DMS79 treated with DMSO at 0.1 percent for 48 hours (cell line): ENCODE measurements at places on chromosomes 7 and 10.
A peak's percentile ranks its signal among the peaks of the same experiment; 100 is the strongest.

DNA sequence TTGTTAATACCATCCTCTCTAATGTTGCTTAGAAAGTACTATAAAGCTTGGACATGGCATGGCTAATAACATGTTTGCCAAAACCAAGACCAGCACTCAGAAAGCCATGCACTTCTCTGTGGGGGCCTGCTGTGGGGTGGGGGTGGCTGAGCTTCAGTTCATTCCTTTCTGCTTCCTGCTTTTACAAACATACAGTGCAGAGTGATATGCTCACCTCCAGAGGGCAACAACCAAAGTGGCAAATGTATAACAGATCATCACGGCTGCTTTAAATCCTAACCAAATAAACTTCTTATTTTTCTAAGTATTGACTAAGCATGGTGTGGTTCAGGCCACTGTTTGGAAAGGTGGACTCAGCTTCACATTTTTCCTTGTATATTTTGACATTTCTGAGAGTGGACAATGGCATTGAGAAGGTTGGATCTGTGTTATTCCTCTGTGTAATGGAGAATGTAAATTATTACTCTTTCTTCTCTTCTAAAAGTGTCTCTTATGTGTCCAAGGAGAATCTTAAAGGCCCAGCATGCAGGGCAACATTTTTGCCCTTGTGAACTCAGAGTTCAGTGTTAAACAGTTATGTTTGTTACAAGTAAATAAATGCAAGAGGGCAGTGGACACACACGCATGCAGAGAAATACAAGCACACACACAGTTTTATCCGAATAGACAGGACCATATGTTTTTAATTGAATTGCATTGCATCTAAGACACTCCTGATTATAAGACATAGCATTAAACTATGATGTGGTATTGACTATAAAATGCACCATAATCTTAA is 186.1 kb downstream of the HERPUD2 start:
- DNase-seq, result no peak

DNA sequence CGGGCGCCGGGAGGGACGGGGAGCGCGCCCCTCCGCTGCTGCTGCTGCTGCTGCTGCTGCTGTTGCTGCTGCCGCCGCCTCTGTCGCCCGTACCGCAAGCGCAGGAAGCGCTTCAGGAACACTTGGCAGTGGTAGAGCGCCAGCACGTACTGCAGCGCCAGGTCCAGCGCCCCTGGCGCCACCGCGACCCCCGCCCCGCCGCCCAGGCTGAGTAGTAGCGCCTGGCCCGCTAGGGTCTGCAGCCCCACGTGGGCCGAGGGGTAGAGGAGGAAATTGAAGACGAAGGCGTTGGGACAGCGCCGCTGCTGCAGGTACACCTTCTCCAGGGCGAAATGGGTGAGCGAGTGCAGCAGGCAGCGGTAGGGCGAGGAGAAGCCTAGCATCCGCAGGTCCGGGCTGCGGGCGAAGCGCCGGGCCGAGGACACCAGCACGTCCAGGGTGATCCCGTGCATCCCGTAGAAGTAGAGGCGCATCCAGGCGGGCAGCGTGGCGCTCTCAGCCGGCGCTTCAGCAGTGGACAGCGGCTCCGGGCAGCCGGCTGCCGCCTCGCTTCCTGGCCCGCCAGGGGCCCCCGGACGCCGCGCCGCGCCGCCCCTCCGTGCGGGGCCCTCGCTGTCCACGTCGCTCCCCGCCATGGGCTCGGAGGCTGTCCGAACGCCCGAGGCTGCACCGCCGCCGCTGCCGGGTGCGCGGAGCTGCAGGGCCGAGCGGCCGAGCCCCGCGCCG is at the start of gene TMEM229A:
Gene TMEM229A (minus strand): TSS at position 699 of the 726 bp plus-strand sequence. CDS start 64 bp downstream, at position 635.
- peak; percentile 55 for DNase-seq

DNA sequence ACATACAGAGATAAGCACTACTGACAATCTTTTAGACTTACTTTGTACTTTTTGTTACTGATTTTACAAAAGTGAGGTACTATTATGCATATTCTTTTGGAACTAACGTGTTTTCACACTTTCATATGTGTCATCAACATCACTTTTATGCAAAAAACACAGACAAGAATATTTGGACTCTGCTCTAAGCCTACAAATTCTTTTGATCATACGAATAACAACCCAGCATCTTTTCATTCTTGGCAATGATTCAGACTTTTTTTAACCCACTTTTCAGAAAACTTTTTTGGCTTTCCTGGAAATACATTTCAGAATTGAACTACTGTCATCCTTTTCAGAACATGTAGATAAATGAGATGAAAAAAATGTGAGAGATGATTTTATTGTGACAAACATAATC is 30.2 kb downstream of the USP6NL start:
- no peak for DNase-seq

DNA sequence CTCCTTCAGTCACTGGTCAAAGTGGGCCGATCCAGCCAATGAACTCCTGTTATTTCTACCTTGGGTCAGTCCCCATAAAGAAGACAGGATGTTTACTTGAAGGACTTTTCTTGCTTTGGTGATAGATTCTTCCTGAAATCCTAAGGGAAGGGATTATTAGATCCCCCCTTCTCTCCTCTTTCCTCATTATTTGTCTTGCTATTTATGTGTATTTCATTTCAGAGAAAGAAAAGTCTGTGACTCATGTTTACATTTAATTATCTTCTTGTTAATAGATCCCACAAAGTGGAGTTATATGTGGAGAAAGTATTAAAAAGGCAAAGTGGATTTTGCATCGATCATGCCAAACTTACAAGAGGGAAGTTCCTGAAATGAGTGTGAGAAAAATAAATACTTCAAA is 341.5 kb downstream of the PHTF2 start:
- no peak for DNase-seq

DNA sequence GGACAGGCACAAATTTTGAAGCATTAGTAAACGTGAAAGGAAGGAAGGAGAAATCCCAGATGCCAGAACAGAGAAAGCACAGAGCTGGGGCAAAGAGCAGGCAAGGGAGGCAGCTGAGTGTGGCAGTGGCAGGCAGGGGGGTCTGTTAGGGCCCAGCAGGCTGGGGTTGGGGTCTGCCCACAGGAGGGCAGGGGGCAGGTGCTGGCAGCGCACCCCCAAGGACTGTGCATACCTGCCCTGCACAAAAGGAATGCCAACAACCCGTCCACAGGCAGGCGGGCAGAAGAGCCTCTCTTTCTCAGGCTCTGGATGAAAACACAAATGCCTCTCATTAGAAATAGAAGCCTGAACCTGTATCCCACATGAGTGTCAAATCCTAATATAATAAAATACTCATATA is 552.3 kb downstream of the PTPRN2 start:
- DNase-seq, result no peak

GRCh38 chr7:149423449-149424110 is 37.3 kb downstream of the ZNF777 start:
- no peak for DNase-seq

- DNase-seq, result no peak
These were observed 26.3 kb downstream of the SP4 start for GRCh38 chr7:21454182-21454581.

DNA sequence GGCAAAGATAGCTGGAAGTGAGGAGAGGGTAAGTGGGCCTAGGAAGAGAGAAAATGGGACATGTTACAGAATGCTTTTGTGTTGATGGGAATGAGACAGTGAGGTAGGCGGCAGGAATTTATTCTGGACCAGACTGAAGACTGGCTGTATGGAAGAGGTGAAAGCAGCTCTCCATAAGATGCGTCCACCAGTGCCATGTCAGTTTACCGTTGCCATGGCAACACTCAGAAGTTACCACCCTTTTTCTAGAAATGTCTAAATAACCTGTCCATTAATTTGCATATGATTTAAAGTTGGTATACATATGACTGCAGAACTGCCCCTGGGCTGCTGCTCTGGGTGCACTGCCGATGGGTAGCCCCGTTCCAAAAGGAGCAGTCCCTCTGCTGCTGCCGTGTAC is 46.7 kb downstream of the RAB18 start:
- DNase-seq, result no peak

- no peak for DNase-seq
These were observed 5.2 kb downstream of the IFIT5 start for GRCh38 chr10:89419548-89419947.

- DNase-seq, result no peak
These were observed 57.3 kb upstream of the CAPZA2 start for GRCh38 chr7:116805100-116805544.

- DNase-seq, result no peak
These were observed 154.9 kb downstream of the SDK1 start for GRCh38 chr7:3455806-3456595.

DNA sequence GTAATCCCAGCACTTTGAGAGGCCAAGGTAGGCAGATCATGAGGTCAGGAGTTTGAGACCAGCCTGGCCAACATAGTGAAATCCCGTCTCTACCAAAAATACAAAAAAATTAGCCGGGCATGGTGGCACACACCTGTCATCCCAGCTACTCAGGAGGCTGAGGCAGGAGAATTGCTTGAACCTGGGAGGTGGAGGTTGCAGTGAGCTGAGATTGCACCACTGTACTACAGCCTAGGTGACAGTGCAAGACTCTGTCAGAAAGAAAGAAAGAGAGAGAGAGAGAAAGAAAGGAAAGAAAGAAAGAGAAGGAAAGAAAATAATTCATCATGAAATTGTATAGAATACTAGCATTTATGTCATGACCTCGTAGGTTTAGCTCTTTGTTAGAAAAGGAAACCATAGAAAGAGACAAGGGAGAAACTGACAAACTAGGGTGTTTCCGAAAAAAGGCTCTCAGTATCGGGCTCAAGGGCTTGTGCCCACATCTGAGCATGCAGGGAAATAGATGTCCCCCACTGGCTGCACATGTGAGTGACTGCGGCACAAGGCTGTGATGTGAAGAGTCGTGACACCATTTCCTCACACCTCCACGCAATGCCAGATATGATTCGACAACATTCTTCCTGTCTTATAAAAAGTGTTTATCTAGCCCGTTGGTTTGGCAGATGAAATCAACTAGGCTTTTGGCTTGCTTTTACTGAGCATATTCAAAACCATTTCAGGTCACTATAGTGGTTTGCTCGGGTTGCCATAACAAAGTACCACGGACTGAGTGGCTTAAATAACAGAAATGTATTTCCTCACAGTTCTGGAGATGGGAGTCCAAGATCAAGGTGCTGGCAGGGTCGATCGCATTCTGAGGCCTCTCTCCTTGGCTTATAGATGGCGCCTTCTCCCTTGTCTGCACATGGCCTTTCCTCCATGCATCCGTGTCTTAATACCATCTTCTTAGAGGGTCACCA is 2.0 kb downstream of the SRGN start:
- DNase-seq, result no peak

GRCh38 chr7:93117852-93118530 is at the start of gene SAMD9:
Gene SAMD9, minus strand, starts transcription at chr7:93117979. Its CDS starts 11,882 bp downstream, at chr7:93106097.
- peak; percentile 46 for DNase-seq

DNA sequence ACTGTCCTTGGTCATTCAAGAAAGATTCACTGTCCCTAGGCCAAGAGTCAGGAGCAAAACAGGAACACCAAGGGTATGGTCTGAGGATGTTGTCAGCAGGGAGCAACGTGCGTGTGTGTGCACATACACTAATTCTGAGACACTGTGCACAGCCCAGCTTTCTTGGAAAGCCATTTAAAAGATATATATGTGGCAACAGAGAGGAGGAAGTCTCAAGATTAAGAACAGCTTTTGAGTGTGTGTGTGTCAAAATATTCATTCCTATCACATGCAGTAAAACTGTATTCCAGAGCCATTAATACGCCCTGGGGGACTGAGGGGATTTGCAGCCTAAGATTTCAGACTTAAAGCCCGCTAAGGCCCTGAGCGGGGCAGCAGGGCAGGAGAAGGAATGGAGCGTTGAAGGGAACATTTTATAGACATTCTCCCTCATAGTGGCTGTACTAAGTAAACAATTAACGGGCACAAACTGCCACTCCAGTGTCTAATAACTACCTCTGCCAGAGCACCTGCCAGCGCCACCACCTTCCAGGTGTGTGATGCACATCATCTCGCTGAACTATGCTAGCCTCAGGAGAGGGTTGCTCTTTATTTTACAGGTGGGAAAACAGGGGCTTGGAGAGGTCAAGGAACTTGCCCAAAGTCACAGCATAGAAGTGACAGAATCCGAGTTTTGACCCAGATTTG is 2.0 kb downstream of the NOD1 start:
- DNase-seq, result peak; percentile 83

- DNase-seq, result no peak
These were observed 8.5 kb downstream of the CNOT4 start for GRCh38 chr7:135501402-135501801.

DNA sequence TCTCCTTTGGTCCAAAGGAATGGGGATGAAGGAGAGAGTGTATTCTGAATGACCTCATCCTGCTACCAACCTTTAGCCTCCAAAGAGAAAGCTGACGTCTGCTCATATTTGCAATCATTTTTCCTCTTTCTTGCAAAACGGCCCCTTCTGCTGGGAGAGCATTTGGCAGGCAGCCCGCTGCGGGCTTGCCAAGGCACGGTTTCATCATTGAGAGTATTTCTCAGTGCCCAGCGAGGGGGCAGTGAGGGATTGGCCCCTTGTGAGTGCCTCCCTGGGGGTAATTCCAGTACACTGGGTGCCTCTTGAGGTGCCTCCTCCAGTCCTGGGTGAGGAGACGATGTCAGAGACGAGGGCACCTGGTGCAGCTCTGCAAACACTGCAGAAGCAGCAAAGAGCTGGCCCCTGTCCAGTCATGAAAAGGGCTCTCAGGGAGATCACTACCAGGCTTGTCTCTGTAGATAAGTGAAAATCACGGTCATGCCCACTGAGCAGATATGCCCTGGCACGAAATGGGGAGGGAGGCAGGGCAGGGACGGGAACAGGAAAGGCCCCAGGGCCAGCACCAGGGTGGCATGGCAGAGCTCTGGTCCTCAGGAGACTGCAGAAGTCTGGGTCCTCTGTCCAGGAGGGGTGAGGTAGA is 48.7 kb upstream of the SHH start:
- peak; percentile 94 for DNase-seq

DNA sequence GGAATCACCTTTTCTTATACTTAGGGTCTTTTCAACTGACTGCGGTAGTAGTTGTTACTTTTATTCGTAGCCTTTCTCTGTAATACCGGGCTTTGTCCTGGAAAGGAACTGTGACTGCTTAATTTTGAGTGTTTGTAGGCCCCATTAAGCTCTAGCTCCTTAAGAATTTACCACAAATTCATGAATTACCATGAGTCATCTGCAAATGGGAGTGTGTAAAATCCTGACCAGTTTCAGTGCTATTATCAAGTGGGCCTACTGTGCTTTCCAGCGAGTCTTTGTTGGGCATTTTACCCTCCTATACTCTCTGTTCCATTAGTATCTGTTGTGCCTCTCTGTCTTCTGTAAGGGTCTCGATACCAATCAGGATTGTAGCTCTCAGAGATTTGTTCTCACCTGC is 49.7 kb downstream of the ZMYND11 start:
- DNase-seq, result no peak

GRCh38 chr7:36604806-36605205 is 119.5 kb downstream of the AOAH start:
- DNase-seq, result no peak

DNA sequence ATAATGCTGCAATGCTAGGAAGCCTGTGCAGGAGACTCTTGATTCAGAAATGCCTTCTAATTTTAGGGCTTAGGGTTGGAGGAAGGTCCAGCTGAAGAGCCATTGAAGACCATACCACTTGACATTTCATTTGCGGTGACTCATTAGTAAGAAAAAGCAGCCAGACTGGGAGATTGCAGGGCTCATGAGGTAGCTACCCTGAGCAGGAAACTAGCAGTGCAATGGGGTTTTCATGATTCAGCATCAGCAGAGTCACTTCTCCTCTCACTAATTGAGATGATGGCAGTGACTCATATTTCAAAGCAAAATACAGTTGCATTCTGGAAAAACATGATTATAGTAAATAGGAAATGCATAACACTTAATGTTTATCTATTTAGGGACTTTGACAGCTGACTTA is 434.1 kb downstream of the DNAJB9 start:
- no peak for DNase-seq
